ENCODE measurements at places on chromosomes 11 and 22. TPM values are rescaled to one million over a fixed set of nuclear protein-coding genes. Genes with fewer than 3 reads are reported as not detected.

DNA sequence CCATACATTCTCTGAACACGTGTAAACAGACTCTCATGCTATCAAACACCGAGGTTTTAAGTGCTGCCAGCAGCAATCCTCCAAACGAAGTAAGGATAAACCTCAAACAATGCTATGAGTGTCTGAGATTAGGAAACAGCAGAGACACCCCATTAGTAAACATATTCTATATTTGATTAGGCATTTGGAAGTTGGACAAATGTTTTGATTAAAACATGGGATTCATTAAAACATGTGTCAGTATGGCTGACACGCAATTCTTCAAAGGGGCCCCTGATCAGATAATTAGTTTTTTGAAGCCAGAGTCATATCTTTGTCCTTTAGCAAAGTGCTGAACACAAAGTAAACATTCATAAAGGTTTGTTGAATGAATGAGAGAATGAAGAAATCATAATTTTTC lies 33.2 kb upstream of the BLID start:
- no peak for DNase-seq

- DNase-seq = peak; percentile 70
These were observed 46.7 kb upstream of the PARVG start for GRCh38 chr22:44133901-44134571.

- DNase-seq = no peak
These were observed 396.7 kb downstream of the BUD13 start for GRCh38 chr11:116376054-116376453.

GRCh38 chr11:57378186-57378585 lies 2.8 kb downstream of the PRG3 start:
- DNase-seq = no peak

DNA sequence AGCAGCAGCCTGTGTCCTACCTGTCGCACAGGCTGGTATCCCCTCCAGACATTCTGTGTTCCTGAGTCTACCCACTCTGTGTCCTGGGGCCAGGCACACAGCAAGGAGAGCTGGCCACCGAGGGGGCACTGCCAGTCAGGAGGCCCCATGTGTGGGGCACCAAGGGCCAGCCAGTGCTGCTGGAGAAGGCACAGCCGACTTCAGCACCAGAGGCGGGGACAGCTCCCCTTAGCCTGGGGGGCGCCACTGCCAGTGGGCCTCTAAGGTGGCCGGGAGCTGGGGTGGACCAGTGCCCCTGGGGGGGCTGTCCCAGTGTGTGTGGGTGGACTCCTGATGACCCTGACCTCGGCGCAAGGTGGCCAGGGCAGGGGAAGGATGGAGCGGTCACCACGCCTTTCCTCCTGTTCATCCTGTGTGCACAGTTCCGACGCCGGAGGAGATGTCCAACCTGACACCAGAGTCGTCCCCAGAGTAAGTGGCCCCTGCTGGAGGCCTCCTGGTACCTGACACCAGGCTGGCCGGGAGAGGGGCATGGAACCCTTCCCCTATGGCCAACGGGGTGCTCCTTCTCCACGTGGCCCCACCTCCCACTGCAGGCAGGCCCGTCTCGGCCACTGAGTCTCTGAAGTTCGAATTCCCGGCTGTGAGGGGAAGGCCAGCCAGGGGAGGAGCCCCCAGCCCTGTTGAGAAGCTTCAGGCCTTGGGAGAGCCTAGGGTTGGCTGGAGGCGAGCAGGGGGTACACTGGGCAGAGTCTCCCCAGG lies 35.4 kb downstream of the MOB2 start:
- DNase-seq = no peak

- no peak for DNase-seq
These were observed 75.7 kb downstream of the GRAMD1B start for GRCh38 chr11:123505546-123506299.

DNA sequence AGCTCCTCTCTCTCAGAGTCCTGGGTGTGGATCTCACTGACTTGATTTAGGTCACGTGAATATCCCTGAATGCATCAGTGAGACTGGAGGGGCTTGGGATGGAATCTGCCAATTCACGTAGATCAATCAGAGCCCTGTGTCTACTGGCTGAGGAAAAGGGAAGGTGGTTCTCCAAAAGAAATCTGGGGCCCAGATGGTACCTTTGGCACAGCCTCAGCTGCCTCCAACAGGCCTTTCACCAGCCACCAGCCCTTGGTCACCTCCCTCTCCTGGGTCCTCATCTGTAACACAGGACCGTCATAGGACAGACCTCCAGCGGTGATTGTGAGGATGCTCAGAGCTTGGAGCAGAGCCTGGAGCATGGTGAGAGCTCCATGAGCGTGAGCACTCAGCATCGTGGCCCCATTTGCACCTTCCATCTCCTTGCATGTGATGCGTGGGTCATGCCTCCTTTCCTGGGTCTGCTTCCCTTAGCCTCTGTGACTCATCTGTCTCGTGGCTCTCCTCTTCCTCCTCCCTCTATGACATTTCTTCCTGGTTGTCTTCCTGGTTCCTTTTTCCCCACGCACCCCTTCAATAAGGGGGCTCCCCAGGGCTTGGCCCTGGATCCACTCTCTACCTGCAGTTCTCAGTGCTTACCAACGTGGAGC lies 7.5 kb upstream of the MIEF1 start:
- DNase-seq = no peak

- DNase-seq = no peak
These were observed 34.3 kb downstream of the PRR5L start for GRCh38 chr11:36330411-36330810.

- DNase-seq = peak; percentile 82
These were observed 27.7 kb upstream of the WNT11 start for GRCh38 chr11:76234021-76234415.

DNA sequence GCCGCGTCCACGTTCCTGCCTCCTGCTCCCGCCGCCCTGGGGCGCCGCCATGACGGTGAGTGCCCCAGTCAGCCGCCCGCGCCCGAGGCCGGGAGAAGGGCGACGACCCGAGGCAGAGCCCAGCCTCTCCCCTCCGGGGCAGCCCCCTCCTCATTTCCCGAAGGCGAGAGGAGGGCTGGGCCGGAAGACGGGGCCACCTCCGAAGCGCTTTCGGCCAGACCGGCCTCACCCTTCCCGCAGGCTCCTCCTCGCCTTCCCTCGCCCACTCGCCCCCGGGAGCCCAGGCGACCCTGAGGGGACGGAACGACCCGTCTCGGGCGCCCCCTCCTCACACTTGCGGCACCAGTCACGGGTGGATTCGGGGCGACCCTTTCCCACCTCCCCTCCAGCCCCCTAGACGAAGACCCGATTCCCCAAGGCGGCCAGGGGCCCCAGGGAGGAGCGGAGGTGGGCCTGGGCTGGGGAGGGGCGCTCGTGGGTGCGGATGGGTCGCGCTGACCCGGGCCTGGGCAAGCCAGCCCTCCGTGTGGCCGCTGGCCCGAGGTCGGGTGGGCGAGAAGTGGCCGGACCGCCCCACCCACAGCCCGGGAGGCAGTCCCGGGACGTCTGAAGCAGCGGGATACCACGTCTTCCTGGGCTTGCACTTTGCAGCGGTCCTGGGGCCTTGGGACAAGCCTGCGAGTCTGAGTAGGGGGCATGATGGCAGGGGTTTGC lies 49.7 kb downstream of the TRIOBP start:
- DNase-seq = no peak

GRCh38 chr11:11449327-11449726 lies 96.3 kb upstream of the CSNK2A3 start:
- no peak for DNase-seq

The OR56A1 gene
- total RNA-seq = under 0.01 TPM

The LSP1 gene
- 9.3 TPM for total RNA-seq

The CARD10 gene
- total RNA-seq = 3.9 TPM

The SCGB1A1 gene
- total RNA-seq = not detected
